ENCODE measurements at places on chromosomes 12 and 14. TPM values are rescaled to one million over a fixed set of nuclear protein-coding genes. Genes with fewer than 3 reads are reported as not detected.

The EML5 gene
- 3.4 TPM for polyA plus RNA-seq

The TMX1 gene
- polyA plus RNA-seq, result 47.6 TPM

The IL22 gene
- polyA plus RNA-seq, result not detected

The SERPINA10 gene
- 0.31 TPM for polyA plus RNA-seq

The FAM90A1 gene
- polyA plus RNA-seq, result 2.7 TPM

The GUCY2C gene
- polyA plus RNA-seq, result 0.34 TPM

The PZP gene
- polyA plus RNA-seq, result 0.56 TPM

The FBLN5 gene
- polyA plus RNA-seq, result 141 TPM

The SSTR1 gene
- polyA plus RNA-seq, result 2.1 TPM

The KRT82 gene
- not detected for polyA plus RNA-seq

The KLRK1 gene
- 0.97 TPM for polyA plus RNA-seq

The NKX2-1 gene
- not detected for polyA plus RNA-seq

The GARIN6 gene
- polyA plus RNA-seq, result 0.12 TPM

The WSCD2 gene
- 13.4 TPM for polyA plus RNA-seq

The VASH1 gene
- 44.5 TPM for polyA plus RNA-seq

The WNT1 gene
- not detected for polyA plus RNA-seq

The CDKN3 gene
- polyA plus RNA-seq, result 20.3 TPM

The ACVRL1 gene
- 37.1 TPM for polyA plus RNA-seq

The ANKRD33 gene
- 0.73 TPM for polyA plus RNA-seq

The LRRIQ1 gene
- 30.3 TPM for polyA plus RNA-seq

The PLXNC1 gene
- polyA plus RNA-seq, result 6.8 TPM

The FAM181A gene
- not detected for polyA plus RNA-seq

The STK38L gene
- polyA plus RNA-seq, result 43.4 TPM

The PMEL gene
- 3.3 TPM for polyA plus RNA-seq

The KTN1 gene
- 169 TPM for polyA plus RNA-seq

The LMNTD1 gene
- not detected for polyA plus RNA-seq

The SOAT2 gene
- polyA plus RNA-seq, result 2.4 TPM

The TAS2R19 gene
- polyA plus RNA-seq, result 1.4 TPM

The RND1 gene
- 2.5 TPM for polyA plus RNA-seq

The TMEM119 gene
- polyA plus RNA-seq, result 16.7 TPM

The PIGH gene
- 44.1 TPM for polyA plus RNA-seq

The CLEC4C gene
- not detected for polyA plus RNA-seq

The TMCC3 gene
- polyA plus RNA-seq, result 41.5 TPM

The SAMD4A gene
- polyA plus RNA-seq, result 8.3 TPM

The KRT81 gene
- 0.11 TPM for polyA plus RNA-seq

The CRADD gene
- 12.4 TPM for polyA plus RNA-seq

The ADAM21 gene
- 1.1 TPM for polyA plus RNA-seq

All from renal pelvis (tissue), 12 donors.